Stimulated activated CD4-positive, alpha-beta T cell treated with anti-CD3 and anti-CD28 coated beads, Interleukin-2, amount 100 ng/mL, for 24 hours (primary cell): ENCODE measurements at places on chromosomes 7 and 10.
A peak's percentile ranks its signal among the peaks of the same experiment; 100 is the strongest.

DNA sequence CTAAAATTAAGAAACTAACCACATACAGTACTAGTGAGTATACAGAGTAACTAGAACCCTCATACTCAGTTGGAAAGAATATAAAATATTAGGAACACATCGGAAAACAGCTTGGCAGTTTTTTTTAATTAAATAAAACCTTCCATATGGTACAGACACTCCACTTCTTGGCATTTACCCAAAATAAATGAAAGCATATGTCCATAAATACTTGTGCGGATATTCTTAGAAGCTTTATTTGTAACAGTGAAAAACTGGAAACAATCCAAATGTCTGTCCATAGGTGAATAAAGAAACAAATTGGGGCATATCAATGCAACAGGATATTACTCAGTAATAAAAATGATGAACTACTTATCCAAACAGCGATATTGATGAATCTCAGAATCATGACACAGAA, 410.0 kb downstream of the HTR7 start:
- DNase-seq = no peak

GRCh38 chr7:24964191-24964590, 15.8 kb downstream of the OSBPL3 start:
- no peak for DNase-seq

- DNase-seq = no peak
Measured at GRCh38 chr7:88615336-88615735, 144.2 kb upstream of the ZNF804B start.

DNA sequence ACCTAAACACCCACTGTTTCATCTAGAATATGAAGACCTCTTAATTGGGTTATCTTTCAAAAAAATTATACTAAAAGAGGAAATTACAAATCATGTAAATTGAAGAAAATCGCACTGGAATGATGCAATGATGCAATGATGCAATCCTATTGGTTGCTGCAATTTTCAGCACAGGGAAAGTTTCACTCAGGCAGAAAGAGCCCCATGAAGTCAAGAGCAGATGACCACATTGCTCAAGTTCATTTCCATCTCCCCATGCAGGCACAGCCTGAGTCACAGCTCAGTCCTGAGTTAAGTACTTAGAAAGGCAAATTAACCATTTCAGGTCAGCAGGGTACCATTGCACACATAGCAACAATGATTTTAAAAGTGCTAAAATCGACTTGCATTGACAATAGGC, 180.3 kb upstream of the MYO3A start:
- DNase-seq = no peak

DNA sequence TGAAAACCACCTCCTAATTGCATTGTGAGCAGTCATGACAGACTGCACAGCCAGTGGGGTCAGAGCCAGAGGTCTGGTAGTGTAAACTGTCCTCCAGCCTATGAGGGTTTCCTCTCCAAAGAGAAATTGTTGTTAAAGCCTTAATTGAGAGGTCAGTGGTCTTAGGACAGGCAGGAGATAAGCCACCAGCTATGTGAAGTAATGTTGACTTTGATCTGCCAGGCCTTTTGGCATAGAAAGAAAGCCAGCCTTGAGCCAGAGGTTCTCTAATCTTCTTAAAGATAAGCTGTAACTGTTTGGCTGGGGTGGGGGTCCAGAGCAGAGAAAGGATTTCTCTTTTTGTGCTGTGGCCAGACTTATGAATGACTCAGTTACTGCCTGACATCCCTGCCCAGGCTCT, 248.4 kb downstream of the WDR11 start:
- no peak for DNase-seq

DNA sequence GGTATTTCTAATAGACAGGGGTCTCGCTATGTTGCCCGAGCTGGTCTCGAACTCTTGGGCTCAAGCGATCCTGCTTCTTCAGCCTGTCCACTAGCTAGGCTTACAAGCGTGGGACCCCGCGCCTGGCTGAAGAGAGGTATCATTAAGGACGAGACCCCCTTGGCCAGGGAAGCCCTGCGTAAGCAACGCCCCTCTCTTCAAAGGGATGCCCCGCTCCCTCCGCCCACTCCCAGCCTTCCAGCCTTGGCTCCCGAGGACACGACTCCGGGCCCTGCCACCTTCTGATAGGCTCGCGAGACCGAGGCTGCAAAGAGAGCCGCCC, 220 bp upstream of the ZKSCAN5 start:
- no peak for DNase-seq

DNA sequence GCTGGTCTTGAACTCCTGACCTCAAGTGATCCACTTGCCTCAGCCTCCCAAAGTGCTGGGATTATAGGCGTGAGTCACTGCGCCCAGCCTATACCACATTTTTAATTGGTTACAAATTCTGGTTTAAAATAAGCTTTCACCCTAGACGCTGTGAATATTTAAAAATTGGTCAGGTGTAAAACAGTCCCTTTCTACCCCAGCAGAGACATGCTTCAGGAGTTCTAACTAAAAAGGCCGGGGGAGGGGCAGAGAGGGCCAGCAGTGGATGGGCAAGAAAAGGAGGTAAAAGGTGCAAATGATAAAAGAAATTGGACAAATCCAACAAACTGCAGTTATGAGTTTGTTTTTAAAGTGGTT, 70.0 kb downstream of the WAPL start:
- DNase-seq = no peak

DNA sequence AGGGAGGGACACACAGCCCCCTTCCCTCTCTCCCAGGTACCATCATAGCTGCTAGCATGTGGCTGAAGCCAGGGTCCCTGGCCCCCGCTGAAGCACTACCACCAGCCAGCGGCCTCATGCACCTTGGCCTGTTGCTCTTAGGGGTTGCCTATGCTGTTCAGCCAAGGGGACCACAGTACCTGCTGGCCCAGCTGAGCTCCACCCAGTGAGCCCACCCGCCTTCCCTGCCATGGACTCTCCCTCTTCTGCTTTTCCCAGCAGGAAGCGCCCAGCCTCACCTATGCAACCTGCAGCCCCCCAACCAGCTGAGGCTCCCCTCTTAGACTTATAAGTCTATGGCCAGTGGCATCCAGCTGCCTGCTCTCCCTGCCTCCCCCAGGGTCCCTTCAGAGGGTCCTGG, 8.7 kb upstream of the MTPAP start:
- DNase-seq = no peak

DNA sequence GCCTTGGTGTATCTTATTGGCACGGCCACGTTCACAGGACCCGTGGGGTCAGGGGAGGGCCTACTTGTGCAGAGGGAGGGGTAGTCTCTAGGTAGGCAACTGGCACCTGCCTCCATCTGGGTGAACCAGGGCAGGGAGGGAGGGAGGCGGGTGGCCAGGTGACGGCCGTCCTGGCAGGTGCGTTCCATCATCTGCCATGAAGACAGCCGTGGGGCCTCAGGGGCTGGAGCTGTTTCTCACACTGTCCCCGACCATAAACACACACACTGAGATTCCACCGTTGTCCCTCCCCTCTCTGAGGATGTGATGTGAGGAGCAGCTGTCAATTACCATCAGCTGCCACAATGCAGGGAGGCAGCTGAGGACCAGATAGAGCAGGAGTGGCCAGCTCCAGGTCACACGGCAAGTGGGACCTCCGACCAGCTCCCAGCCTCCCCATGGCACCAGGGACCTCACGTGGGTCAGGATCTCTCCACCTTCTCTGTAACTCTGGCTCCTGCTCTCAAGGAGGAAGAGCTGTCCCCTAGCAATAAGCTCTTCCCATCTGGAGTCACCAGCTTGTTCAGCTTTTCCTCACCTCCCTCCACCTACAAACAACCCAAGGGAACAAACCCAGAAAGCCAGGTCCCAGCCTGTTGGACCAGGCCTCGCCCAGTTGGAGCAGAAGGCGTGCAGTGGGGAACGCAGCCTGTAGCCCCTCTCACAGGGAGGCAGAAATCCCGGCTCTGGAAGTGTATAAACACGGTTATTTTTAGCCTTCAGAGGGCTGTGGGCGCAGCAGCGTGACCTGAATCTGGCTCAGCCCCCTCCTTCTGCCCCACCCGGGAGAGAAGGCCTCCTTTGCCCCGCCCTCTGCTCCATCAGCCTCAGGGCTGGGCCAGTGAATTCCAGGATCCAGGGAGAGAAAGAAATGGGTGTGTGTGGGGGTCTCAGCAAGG, 33.1 kb downstream of the ZMIZ1 start:
- no peak for DNase-seq

DNA sequence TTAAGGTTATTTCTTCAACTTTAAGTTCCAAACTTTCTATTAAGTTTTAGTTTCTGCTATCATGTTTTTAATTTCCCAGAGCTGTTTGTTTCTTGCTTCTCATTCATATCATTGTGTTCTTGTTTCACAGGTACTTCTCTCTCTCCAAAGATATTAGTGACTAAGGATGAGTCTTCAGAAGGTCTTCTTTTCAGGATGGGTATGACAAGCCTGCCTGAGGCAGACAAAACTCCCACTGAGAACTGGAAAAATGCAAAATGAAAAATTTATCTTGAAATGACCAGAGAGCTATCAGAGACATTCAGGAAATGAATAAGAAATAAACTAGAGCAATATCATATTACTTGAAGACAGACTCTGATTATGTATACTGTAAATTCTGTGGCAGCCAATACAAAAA, 110.8 kb upstream of the EGFR start:
- DNase-seq = no peak

GRCh38 chr10:19668116-19668515, 148.1 kb upstream of the PLXDC2 start:
- no peak for DNase-seq

- no peak for DNase-seq
Measured at GRCh38 chr7:78095549-78095948, 297.0 kb downstream of the PHTF2 start.

GRCh38 chr10:103836861-103837260, 18.5 kb downstream of the SH3PXD2A start:
- DNase-seq = no peak

DNA sequence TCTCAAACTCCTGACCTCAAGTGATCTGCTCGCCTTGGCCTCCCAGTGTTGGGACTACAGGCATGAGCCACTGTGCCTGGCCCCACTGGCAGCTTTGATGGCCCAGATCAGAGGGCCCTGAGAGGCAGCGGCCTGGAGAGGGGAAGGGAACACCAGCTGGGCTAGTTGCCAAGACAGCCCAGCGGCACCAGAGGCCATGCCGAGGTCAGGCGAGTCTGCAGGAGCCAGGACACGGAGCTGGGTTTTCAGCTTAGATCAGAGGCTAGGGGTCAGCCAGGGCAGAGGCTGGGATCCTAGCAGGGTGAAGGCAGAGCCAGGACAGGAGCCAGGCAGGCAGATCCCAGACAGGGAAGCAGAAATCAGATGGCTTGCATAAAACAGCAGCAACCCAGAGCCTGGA, 92.9 kb downstream of the MYL10 start:
- no peak for DNase-seq

DNA sequence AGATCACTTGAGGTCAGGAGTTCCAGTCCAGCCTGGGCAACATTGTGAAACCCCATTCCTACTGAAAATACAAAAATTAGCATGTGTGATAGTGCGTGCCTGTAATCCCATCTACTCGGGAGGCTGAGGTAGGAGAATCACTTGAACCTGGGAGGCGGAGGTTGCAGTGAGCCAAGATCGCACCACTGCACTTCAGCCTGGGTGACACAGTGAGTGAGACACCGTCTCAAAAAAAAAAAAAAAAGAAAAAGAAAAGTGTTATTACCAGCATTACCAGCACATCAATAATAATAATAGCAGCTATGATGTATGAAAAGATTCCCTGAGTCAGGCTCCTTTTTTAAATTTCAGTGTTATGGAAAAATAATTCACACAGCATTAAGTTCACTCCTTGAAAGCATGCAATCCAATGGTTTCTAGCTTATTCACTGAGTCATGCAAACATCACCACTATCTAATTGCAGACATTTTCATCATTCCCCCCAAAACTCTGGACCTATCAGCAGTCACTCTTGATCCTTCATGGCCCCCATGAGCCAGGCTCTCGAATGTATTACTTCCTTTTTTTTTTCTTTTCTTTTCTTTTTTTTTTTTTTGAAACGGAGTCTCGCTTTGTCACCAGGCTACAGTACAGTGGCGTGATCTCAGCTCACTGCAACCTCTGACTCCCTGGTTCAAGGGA, 228.4 kb downstream of the FANK1 start:
- no peak for DNase-seq

GRCh38 chr7:149625947-149626392, 128.4 kb upstream of the ZNF746 start:
- DNase-seq = no peak

- peak; percentile 67 for DNase-seq
Measured at GRCh38 chr7:92631067-92631849, 41.1 kb upstream of the FAM133B start.

DNA sequence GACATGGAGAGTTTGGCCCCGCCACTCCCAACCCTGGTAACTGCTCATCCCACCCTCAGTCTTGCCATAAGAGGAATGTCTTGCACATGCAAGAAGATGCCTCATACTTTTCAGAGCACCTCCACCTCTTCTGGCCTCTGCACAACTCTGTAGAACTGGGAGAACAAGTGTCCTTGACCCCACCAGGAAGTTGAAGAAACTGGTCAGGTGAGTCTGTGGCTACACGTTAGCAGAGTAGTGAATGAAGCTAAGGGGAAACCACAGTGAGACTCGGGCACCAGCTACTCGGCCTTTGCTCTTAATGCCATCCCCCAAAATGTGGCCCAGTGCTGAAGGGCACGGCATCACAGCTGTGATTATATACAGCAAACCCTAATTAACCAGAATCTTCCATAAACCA, 110.1 kb downstream of the ARID5B start:
- no peak for DNase-seq

- DNase-seq = no peak
Measured at GRCh38 chr10:43231523-43232078, 35.3 kb downstream of the RASGEF1A start.

GRCh38 chr7:25832456-25832855, 319.5 kb upstream of the NFE2L3 start:
- no peak for DNase-seq

GRCh38 chr10:101022967-101023705, 7.8 kb downstream of the PDZD7 start:
- no peak for DNase-seq

- DNase-seq = no peak
Measured at GRCh38 chr7:110003827-110004226, 1087.1 kb upstream of the LRRN3 start.

- no peak for DNase-seq
Measured at GRCh38 chr10:8312781-8313180, 258.3 kb downstream of the GATA3 start.

GRCh38 chr10:101364721-101365120, 10.8 kb downstream of the BTRC start:
- no peak for DNase-seq

DNA sequence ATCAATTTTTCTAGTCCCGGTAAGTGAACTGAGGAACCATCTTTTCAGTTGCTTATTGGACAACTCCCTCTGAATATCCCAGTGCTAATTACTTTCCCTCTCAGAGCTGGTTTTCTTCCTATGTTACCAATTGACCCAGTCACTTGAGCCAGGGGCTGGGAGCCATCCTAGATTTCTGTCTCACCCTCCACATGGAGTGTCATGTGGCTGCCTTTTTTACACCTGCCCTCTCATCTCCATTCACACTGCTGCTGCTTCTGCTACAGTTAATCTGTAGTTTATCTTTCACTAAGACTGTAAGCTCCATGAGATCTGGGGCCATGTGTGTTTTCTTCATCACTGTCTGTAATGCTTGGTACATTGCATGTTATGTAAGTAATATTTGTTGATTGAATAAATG, 35.8 kb downstream of the VCL start:
- DNase-seq = no peak

GRCh38 chr7:152203095-152203494, 177.6 kb downstream of the GALNT11 start:
- DNase-seq = no peak
